Renal pelvis (tissue), 12 donors: ENCODE measurements at places on chromosomes 5 and 9. TPM values are rescaled to one million over a fixed set of nuclear protein-coding genes. Genes with fewer than 3 reads are reported as not detected.

DNA sequence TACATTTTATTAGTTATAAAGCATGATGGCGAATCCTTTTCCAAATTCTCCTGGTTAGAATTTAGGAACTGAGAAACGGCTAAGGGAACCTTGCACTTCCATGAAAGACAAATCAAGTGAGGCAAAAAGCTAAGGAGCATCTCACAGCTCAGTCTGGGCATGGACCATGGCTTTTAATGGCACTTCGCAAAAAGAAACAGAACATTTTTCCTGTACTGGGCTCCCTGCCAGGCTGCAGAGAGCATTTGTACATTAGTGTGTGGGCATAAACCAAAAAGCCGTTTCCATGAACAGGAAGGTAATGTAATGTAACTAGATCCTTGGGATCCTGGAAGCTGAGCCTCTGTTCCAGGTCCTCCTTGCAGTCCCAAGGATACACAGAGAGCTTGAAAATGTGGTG lies 354.2 kb downstream of the MRPS30 start:
- DNase-seq: no peak

GRCh38 chr5:59069438-59070079 lies 486.7 kb downstream of the RAB3C start:
- DNase-seq: no peak

DNA sequence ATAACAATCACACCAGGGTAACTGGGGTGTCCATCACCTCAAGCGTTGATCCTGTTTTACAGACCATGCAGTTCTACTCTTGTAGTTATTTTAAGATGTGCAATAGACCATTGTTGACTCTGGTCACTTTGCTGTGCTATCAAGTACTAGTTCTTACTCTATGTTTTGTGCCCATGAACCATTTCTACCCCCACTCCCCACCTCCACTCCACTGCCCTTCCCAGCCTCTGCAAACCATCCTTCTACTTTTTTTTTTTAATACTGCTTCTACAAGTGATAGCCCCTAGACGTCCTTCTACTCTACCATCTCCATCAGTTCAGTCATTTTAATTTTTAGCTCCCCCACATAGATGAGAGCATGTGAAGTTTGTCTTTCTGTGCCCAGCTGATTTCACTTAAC lies 38.8 kb downstream of the EHMT1 start:
- DNase-seq: no peak

DNA sequence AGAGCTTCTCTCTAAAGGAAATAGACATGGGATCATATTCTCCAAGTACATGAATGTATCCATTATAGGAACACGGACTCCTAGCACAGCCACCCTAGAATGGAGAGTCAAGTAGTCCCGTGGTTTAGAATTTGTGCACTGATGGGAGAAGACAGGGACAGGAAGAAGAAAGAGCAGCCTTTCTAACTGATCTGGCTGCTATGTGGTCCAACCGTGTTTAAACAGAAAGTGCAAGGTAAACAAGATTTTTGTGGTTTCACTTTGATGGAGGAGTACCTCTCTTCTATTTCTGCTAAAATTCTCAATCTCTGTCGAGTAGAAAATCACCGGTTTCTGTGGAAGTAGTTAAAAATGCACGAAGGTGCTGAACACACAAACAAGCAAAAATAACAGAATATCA lies 171.3 kb downstream of the ST8SIA4 start:
- no peak for DNase-seq

- no peak for DNase-seq
These were observed 2.7 kb downstream of the PCDHGC5 start for GRCh38 chr5:141491323-141492167.

The PCDHA3 gene
- 0.33 TPM for polyA plus RNA-seq
